SK-N-SH (cell line): ENCODE measurements at places on chromosomes 1 and 21.

DNA sequence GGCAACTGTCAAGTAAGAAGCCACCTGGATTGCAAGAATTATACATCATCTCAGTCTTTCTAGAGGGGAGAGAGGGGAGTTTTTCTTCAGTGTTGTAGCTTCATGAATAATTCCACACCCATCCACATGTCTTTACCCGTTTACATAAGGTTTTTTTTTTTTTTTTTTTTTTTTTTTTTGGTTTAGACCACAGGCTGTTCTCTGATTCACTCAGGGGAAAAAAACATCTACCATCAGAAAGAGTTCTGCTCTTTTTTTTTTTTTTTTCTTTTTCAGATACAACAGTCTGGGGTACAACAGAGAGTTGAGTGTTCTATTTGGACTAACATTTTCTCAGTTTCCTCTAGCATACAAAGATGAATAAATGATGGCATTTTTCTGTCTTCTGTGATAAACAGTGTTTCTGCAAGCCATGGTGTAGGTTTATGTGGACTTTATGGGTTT is 4.9 kb upstream of the KIF14 start:
- no peak for DNase-seq

DNA sequence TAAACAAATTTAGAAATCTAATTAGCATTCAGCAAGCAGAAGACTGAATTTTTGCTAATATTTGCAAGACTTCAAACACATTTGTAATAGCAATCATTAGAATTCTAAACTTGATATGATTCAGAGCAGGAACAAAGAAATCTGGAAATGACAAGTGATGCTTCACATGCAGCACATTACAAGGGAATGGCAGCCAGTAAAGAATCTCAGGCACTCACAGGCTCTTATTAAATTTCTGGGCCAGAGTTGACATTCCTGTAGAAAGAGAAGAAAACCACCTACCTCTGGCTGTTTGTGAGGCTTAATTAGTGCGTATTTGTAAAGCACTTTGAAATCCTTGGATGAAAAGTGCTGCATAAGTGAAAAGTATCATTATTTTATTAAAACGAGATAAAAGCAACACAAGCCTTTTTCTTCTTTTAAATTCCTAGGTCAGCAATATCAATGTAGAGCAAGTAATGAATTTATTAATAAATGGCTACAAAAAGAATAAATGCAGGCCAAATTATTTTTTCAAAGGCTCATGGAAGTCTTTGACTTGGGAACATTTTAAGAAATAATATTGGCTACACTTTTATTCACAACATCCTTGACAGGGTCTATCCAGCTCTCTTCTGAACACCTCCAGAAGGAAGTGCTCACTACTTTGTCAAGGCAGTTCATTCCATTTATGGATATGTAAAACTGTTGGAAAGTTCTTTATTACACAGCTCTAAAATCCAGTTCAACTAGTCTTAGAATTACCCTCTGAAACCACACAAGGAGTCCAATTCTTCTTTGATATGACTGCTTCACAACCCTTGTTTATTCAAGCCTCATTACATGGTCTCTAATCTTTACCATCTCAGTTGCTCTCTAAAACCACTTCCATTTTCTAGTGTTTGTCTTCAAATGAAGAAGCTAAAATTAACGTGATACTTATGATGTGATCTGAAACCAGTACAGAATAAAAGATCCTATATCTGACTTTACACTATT is 32.1 kb upstream of the SCYL3 start:
- DNase-seq: no peak

DNA sequence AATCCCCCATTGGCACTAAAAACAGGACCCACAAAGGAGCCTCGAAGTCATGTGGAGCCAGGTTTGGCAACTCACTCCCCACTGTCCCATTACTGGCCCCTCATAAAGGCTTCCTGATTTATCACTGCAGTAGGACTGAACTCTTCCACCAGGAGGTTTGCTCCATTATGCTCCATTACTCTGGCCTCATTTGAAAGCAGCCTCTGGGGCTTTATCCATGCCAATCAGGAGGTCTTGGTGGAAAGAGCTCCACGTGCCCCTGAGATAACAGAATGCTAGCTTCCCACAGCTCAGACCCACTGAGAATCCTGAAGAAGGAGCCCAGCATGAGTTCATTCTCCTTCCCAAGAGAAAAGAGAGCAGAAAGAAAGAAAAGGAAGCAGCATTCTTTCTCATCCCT is 76.4 kb downstream of the HIVEP3 start:
- peak; percentile 22 for DNase-seq

DNA sequence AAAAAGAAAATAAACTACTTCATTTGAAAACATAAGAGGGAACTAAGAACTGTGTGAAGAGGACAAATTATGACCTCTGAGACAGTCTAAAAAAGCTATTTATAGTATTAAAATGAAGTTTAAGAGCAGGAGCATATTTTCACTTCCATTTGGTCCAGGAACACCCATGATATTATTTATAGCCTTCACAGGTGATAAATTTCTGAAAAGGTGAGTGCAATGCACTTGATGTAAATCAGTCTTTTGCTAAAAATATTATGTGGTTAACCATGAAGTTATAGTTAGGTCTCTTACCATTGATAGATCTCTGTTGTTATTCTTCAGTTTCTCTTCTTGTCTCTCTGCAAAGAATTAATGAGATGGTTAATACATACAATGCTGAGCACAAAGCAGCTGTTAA is 14.7 kb downstream of the TMCO1 start:
- DNase-seq: no peak

DNA sequence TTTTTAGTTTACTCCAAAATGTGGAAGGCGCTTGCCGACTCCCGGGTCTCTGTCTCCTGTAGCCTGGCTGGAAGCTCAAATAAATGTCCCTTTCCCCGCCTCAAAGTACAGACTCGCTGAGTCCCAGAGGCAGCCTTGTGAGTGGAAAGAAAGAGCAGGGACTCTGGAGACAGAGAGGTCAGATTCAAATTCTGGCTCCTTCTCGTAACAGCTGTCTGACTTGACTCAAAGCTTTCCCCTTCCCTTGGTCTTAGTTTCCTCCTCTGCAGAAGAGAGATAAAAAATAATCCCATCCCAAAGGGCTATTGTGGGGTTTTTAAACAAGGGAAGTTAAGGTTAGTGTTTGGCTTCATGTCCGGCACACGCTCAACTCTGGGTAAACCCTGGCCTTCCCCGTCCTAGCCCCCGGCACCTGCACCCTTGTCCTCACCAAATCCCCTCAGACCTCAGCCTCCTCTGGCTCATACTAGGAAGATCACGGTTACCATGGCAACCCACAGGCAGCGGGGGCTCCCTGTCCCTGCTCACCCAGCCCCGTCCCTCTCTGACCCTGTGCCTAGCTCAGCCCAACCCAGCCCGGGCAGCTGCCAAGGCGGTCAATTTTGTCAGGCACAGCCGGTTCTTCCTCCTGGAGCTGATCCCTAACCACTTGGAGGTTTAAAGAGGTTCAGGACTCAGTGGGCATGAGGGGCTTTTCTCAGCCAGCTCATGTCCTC is 49.2 kb upstream of the IGSF21 start:
- DNase-seq: no peak
